ENCODE measurements at places on chromosomes 2 and 18.

DNA sequence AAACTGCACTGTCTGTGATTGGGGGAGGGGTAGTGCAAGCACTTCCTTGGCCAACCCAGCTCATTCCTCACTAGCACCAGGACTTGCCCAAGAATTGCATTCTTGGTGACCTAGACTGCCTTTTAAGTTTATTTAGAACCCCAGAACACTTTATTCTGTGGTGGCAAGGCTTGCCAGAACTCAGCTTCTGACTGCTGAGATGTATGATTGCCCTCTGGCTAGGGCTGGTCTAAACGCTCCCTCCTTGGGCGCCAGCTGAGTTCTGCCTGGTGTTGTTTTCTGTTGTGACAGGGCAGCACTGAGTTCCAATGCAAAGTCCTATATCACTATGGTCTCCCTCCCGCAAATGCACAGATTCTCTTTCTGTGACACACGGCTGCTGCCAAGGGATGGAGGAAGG is 247.7 kb downstream of the ZNF385B start:
- no peak for DNase-seq

- DNase-seq, result no peak
Observed at GRCh38 chr2:134667081-134667480, 51.7 kb downstream of the TMEM163 start.

DNA sequence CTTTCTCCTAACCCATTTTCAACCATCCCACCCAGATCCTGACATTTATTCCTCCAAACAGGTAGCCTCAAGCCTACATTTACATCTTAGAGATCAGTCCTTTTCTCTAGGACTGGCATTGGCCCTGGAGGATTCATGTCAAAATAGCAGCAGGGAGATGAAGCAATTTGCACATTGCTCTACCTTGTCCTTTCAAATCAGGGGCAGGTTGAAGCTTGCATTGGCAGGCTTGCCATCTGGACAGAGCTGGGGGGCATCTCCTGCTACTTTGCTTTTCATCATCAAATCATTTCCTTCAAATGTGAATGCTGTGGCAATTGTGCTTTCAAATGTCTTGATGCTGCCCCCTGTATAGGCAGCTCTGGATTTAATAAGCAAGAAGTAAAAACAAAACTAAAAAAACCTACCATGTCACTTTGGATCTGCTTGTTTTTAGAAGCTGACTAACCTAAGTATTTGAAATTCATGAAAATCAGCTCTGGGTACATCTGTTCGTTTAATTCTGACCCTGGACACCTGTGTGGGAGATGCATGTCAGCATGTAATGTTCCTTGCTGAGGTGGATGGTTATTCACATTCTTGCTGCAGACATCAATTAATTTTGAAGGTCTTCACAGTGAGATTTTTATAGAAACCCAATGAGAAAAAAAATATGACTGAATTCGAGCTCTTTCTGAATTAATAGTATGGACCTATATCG is 47.9 kb downstream of the KIF5C start:
- DNase-seq, result no peak

DNA sequence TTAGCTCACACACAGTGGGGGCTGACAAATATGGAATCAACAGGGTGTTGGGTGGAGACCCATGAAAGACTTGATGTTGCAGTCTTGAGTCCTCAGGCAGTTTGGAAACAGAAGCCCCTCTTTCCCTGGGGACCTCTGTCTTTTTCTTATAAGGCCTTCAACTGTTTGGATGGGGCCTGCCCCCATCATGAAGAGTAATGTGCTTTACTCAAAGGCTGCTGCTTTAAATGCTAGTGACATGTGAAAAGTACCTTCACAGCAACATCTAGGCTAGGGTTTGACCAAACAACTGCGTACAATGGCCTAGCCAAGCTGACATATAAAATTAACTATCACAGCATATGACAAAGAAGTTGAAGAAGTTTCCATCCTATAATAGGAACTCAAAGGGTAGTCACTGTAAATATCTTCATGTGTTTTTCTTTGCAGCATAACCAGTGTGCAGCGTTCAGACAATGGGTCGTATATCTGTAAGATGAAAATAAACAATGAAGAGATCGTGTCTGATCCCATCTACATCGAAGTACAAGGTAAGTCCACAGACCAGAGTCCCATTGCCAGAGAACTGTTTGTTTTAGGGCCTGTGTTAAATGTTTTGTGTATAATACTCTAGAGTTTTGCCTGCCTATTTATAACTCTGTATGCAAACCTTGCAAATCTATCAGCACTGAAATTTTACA is 46.3 kb downstream of the MERTK start:
- no peak for DNase-seq

GRCh38 chr18:354471-354870 is 86.6 kb upstream of the THOC1 start:
- no peak for DNase-seq

GRCh38 chr2:217171874-217172273 is 312.0 kb upstream of the TNP1 start:
- DNase-seq, result no peak

GRCh38 chr2:241014764-241015163 is 16.3 kb downstream of the SNED1 start:
- no peak for DNase-seq

All from stimulated activated CD8-positive, alpha-beta memory T cell treated with anti-CD3 and anti-CD28 coated beads, Interleukin-4, amount 100 ng/mL, for 24 hours (primary cell).